Left lobe of liver (tissue), 2 donors: ENCODE measurements at places on chromosomes 1 and 21. TPM values are rescaled to one million over a fixed set of nuclear protein-coding genes. Genes with fewer than 3 reads are reported as not detected.

Gene IFFO2
- total RNA-seq, result 4.1 TPM

- DNase-seq, result no peak
Observed at GRCh38 chr1:29363536-29363935, 127.2 kb downstream of the PTPRU start.

Gene DENND1B
- 9.5 TPM for total RNA-seq

Gene CYP4Z1
- 0.55 TPM for total RNA-seq

GRCh38 chr1:220527279-220527907 lies 543 bp upstream of the MARK1 start:
- no peak for DNase-seq

GRCh38 chr1:41633764-41634163 lies 149.3 kb upstream of the EDN2 start:
- DNase-seq, result no peak

DNA sequence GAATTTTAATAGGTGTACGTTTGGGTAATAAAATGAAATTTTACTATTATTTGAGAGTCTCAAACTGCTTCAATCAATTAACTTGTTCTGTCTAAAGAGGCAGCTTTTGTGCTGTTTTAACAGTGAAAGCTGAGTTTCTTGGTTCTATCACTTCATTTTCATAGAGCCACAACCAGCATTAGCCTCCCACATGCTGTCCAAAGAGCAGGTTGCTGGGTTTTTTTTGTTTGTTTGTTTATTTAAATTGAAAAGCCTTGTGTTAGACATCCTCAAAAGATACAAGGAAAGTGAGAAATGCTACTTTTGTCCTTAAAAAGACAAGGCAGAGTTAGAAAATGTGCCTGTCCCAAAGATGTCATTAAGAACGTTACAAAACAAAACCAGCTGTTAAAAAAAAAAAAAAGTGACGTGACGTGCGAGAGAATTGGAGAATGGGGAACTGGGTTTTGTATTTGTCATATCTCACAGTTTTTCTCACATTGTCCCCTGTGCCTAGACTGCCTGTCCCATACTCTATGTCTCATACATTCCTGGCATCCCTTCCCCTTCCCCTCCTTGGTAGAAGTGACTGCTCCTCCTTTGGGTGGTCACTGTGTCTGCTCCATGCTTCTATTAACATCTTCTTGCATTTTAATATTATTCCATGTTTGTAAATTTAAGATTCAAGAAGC lies 63.1 kb upstream of the CD34 start:
- DNase-seq, result no peak

Gene LAMB3
- total RNA-seq, result 7.8 TPM

GRCh38 chr1:166127003-166127402 lies 39.8 kb downstream of the FAM78B start:
- no peak for DNase-seq

GRCh38 chr1:234932511-234933430 lies 195.9 kb downstream of the TOMM20 start:
- peak; percentile 72 for DNase-seq

- DNase-seq, result no peak
Observed at GRCh38 chr1:109517337-109517736, 7.8 kb upstream of the AMIGO1 start.

GRCh38 chr1:109773203-109773899 lies 9.6 kb upstream of the EPS8L3 start:
- DNase-seq, result peak; percentile 81

DNA sequence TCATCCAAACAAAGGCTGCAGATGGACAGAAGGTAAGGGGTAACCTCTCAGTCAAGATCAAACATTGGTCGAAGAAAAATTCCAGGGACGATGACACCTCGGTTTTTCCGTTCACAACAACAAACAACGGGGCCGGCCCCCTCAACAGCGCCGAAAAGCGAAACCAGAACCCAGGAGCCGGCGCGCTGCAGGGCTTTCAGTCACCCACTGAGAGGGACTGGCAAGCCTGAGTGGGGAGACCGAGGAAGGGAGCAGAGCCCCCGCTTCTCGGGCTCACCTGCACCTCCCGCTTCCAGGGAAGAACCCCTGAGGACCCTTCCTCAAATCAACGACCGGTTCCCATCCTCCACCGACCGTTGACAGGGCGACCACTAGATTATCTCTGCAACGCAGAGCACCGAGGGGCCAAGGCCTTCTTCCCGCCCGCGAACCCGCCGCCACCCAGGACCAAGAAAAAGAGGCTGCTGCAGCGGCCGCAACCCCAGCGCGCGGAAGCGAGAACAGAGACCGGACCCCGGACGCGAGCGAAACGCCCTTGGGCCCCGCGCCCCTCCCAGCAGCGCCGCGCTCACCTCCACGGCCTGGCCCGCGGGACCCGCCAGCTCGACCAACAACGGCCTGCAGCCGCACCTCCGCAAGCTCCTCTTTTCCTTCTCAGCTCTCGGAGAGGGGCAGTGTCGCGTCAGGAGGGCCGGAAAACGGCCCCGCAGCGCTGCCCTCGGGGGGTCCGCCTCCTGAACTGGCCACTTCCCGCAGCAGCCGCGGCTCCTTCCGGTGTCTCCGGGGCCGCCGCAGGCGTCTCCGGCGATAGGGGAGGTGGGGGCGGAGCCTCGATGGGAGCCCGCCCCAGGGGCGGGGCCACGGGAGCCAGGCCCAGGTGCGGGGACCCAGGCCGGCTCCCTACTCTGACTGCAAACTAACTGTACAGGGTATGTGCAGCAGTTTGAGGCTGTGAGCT lies at the start of gene USP33:
Gene USP33, minus strand, starts transcription at position 782 of the 958 bp plus-strand sequence. CDS start 18,155 bp downstream, outside the sequence.
- DNase-seq, result peak; percentile 92

Gene OR2T35
- total RNA-seq, result not detected

Gene TRIM67
- 0.03 TPM for total RNA-seq

- DNase-seq, result peak; percentile 16
Observed at GRCh38 chr1:29811727-29812407, 575.5 kb downstream of the PTPRU start.

DNA sequence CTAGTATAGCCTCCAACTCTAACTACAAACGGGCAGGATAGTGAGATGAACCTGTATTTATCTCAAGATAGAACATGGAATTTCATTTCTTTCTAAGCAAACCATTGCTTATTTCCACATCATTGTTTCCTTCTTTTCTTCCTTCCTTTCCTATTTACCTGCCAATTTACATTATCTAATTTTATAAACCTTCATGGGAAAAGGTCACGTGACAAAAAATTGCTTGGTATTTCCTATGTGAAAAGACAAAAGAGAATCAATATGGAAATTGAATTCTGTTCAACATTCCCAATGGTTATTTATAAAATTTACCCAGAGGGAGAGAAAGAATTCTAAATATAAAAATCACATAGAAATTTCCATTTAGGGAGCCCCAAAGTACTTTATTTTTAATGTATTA lies 22.4 kb upstream of the RBM15 start:
- DNase-seq, result no peak

DNA sequence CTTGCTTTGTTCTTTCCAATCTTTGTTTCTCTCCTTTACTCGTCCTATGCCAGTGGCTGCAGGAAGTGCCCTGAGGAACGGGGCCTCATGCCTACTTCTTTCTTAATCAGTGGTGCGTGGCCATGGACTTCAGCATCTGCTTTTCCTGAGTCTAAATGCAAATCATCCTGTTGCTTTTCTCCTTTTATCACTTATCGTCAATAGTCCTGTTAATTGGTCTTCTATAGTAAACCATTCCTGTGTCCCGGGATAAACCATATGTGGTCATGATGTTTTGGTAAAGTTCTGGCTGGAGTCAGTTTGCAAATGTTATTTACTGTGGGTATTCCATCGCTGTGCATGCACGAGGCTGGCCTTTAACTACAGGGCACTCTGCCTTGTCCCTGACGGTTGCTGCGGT lies 47.5 kb downstream of the AGPAT3 start:
- no peak for DNase-seq

DNA sequence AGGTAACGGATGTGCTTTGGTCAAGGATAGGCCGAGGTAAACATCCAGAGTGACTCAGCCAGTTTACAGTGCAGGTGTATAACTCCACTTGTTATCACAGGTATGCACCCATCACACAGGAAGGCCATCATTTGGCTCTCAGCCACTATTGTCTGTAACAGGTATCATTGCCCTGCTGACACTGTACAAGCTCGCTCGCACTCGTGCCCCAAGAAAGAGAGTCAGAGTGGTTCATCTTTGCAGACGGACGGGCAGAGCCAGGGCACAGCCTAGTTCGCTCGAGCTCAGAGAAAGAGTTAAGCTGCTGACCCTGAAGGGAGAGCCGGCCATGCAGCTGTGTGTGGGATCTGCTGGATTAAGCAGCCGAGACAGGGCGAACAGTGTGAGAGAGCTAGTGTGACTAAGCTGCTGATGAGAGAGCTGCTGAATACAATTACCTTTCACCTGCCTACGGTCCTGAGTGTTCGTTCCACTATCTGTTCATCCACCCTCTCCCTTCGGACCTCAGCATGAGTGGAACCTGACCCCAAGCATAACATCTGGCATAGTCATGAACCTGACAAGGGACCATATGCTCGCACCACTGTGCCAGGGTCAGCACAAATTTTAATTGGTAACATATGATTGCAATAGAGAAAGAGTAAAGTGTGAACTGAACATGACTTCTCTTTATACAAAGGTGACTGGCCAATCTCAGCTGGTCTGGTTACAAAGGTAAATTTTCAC lies 27.0 kb upstream of the LYPD8 start:
- no peak for DNase-seq

GRCh38 chr1:90504509-90504908 lies 212.6 kb downstream of the BARHL2 start:
- no peak for DNase-seq

GRCh38 chr1:92538048-92538412 lies 51.3 kb upstream of the GFI1 start:
- no peak for DNase-seq

GRCh38 chr1:78250201-78250600 lies 204.4 kb downstream of the GIPC2 start:
- DNase-seq, result no peak

Gene GBP7
- total RNA-seq, result 22.9 TPM

DNA sequence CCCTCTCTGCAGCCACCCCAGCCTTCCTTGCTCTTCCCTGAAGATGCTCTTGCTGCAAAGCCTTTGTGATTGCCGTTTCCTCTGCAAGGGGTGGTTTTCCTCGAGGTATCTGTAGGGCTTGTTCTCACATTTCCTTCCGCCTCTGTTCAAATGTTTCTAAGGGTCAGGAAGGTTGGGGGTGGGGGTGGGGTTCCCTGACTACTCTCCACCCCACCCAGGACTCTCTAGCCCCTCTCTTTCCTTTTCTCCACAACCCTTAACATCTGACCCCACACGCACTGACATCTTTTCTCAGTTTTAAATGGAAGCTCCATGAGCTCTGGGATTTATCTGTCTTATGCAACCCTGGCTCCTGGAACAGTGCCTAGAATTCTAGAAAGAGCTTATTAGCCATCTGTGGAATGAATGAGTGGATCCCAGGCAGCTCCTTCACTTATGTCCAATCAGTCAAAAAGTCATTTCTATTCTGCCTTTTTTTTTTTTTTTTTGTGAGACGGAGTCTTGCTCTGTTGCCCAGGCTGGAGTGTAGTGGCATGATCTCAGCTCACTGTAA lies 27.3 kb upstream of the ZNF362 start:
- no peak for DNase-seq

- DNase-seq, result no peak
Observed at GRCh38 chr1:93533677-93534076, 85.8 kb downstream of the FNBP1L start.

- DNase-seq, result no peak
Observed at GRCh38 chr1:183609313-183609712, 19.1 kb upstream of the NCF2 start.

Gene CFHR1
- total RNA-seq, result 675 TPM

Gene CCDC190
- total RNA-seq, result not detected

GRCh38 chr1:12754738-12755137 lies 8.7 kb downstream of the CFAP107 start:
- no peak for DNase-seq

DNA sequence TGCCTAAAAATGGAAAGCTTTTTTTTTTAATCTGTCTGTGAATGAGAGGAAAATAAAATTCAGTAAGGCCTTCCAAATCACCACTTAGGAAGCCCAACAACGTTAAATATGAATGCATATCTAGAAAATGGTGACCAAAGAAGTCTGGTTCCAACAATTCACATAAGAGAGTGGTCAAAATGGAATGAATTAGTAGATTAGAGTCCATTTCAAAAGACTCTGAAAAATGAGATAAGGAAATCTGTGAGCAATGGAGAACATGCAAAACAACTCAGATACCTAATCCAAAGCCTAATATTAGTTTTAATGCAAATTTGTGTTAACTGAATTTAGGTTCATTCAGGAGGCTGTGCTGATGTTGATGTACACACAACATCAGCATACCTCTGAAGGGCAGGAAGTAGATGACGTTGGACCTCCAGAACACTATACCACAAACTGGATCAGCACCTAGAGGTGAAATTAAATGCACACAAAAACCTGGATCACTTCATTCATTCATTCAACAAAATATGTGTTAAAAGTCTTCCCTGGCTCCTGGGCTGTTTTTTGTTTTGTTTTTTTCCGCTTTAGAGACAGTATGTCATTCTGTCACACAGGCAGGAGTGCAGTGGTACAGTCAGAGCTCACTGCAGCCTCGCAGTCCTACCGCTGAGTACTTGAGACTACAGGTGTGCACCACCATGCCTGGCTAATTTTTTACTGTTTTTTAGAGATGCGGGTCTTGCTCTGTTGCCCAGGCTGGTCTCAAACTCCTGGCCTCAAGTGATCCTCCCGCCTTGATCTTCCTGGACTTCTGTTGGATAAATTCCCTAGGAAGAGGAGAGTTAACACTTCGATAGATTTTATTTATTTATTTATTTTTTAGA lies 4.9 kb upstream of the BRWD1 start:
- no peak for DNase-seq

Gene TPTE
- total RNA-seq, result not detected

Gene WRAP73
- total RNA-seq, result 8.9 TPM

DNA sequence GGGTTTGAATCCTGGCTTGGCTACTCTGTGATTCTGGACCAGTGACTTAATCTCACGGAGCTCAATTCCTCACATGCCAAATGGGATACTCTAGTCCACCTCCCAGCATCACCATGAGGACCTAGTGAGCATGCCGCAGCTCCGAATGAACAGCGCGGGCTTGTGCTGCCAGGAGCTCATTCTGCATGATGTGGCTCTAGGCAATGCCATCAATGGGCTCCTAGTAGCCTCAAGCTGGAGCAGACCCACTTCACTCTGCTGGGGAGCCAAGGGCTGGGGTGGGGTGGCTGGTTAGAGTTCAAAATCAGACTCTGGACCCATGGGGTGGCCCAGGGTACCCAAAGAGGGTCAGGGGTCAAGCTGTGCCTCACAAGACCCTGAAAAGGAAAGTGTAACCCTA lies 41.5 kb downstream of the CDK18 start:
- peak; percentile 33 for DNase-seq

Gene SIK1
- 6.3 TPM for total RNA-seq

DNA sequence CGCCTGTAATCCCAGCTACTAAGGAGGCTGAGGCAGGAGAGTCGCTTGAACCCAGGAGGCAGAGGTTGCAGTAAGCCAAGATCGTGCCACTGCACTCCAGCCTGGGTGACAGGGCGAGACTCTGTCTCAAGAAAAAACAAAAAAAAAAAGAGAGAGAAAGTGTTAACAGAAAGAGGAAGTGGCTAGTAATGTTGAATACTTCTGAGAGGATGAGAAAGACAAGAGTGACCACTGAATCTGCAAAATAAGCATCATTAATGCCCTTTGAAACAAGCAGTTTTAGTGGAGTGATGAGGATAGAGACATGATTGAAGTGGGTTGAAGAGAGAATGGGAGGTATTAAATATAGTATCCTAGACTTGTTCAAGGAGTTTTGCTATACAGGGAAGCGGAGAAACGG lies 11.7 kb downstream of the MPZ start:
- DNase-seq, result no peak

Gene INSRR
- not detected for total RNA-seq

- no peak for DNase-seq
Observed at GRCh38 chr21:37251294-37251634, 15.9 kb downstream of the VPS26C start.

Gene PM20D1
- 0.13 TPM for total RNA-seq
